ENCODE measurements at places on chromosomes 3 and 15. TPM values are rescaled to one million over a fixed set of nuclear protein-coding genes. Genes with fewer than 3 reads are reported as not detected.

DNA sequence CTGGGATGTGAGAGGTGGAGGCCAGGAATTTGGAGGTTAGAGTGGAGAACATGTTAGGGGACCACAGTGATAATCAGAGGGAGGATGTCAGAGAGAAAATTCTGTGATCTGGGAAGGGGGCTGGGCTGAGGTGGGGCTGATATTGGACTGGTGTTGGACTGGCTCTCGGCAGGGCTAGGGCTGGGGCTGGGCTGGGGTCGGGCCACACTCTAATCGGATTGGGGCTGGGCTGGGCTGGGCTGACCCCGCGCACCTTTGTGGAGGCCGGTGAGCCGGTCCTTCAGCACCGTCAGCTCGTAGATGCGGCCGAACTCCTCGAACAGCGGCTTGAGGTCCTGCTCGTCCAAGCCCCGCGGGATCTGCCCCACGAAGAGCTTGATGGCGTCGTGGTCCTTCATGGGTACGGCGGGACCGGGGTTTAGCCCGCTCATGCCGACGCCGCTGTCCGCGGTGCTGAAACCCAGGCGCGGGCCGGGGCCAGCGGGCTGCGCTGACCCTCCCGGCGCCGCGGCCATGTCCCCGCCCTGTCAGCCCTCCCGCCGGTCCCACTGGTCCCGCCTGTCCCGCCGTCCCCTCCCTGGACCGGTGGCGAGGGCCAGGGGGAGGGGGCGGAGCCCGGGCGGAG, 485 bp downstream of the CELF6 start:
- peak; percentile 84 for DNase-seq

GRCh38 chr15:74283368-74283767, 47.2 kb downstream of the CCDC33 start:
- DNase-seq = no peak

GRCh38 chr15:63045465-63045840, 2.9 kb downstream of the TPM1 start:
- no peak for DNase-seq

GRCh38 chr15:93020976-93021772, 67.8 kb downstream of the RGMA start:
- DNase-seq = no peak

DNA sequence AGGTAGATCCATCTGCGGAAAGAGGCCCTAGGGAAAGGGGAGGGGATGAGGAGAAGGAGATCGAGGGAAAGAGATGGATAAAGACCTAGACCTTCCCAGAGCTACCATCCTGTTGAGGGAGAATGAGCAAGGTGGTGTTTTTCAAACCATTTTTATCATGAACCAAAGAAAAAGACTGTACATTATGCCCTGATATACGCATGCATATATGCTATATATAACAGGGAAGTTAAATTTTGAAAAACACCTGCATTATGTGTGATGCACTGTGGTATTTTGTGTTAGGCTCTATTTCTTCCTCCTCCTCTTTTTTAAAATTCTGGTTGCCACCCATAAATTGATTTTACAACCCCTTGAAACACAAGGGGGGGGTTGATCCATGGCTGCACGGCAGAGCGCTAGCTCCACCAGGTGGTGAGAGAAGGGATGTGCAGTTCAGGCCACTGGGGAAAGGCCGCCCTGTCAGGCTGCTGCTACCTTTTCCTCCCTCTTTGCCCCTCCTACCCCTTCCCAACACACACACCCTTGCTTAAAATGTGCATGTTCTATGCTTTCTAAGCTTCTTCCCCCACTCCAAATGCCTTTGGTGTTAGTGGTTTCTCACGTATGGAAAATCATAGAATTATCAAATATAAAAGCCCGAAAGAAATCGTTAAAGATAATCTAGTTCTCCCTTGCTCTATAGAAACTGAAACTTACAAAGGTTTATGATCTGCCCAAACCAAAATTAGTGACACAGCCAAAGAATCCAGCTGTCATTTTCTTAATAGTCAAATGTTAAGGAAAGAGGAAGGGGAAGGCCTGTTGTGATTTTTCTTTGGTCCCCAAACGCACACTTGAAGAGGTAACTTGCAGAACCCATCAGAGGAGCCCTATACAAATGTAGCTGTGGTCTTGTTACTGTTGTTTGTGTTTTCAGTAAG, 262.0 kb upstream of the UMPS start:
- no peak for DNase-seq

GRCh38 chr3:58258392-58259055, 20.9 kb downstream of the ABHD6 start:
- no peak for DNase-seq

DNA sequence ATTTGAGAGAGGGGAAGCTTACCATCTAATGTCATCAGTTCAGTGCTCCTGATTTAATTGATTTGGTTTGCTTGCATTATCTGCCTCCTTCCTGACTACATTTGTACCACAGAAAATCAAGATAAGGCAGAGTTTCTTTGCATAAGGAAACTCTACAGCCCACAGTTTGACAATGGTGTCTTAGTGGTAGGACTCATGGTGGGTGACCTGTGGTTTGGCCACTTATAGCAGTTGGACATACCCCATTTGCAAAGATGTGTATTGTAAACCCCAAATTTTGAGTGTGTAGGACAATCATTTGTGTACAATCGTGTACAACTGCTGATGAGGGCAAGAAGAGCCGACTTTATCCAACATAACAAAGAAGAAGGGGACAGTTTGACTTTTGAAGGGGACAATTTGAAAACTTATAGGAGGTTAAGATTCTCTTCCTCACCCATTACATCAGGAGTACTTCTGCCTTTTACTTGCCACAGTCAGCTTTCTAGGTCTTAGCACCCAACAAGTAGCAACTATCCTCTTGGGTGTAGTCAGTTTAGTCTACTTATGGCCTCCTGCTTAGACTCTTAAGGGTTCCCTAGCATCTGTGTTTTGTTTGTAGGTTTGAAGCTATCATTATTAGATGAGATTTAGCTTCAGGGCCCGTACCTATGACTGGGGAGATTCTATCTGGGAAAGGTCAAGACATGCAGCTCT, 6.2 kb downstream of the TGFBR2 start:
- DNase-seq = no peak

DNA sequence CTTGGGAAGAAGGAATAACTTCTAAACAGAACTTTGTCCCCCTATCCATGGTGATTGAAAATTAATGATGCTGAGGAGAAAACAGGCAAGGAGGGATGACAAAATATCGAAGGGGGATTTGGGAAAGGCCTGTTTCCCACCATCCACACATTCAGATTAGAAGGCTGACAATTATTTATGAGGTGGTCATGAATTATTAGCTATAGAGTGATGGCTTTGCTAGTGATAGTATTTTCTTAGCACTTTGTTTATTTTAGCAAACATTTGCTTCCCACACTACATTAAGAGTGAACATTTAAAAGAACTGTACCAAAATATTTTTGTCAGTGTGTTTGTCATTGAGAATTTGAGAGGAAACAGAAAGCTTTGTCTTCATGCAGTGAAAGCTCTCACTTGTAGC, 172.6 kb upstream of the PDZRN3 start:
- no peak for DNase-seq

DNA sequence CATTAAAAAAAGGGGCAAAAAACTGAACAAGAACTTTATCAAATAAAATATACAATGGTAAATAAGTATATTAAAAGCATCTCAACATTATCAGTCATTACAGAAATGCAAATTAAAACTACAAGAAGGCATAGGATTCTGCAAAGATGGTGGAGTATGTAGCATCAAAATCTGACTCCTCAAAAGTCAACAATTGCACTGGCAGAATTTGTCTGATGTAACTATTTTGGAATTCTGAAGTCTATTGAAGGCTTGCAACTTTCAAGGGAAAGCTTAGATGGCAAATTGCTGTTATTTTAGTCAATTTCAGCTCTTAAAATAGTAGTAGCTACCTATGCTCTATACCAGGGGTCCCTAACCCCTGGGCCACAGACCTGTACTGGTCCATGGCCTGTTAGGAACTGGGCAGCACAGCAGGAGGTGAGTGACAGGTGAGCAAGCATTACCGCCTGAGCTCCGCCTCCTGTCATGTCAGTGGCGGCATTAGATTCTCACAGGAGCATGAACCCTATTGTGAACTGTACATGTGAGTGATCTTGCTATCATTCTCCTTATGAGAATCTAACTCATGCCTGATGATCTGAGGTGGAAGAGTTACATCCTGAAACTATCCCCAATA, 107.6 kb downstream of the TGFBR2 start:
- no peak for DNase-seq

- DNase-seq = no peak
Measured at GRCh38 chr3:112119962-112120836, 12.8 kb downstream of the GCSAM start.

- no peak for DNase-seq
Measured at GRCh38 chr3:183087184-183087583, 12.1 kb downstream of the MCCC1 start.

DNA sequence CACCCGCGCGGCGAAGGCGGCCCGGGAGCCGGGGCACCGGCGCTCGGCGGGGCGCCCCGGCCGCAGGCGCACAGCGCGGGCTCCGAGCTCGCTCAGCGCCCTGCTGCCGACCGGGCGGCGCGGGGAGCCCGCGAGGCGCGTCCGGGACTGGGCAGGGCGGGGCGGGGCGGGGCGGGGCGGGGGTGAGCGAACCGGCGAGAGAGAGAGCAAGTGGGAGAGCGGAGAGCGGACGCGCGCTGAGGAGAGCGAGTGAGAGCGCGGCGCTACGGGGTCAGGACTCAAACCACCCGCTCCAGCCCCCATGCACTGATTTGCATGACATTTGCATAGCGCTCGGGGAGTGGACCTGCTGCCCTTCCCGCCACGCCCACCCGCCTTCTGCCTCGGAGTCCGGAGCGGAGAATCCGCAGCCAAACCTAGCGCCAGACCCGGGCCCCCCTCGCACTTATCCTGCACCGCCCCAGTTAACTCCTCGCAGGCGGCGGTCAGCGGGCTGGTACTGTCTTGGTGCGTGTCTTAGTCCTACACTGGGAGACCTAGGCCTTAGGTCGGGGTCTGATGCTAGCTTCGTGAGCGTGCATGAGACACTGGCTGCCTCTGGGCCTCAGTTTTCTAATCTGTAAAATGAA, at the start of gene MYLK:
Gene MYLK (minus strand): TSS at position 130 of the 629 bp plus-strand sequence. CDS start 90,491 bp downstream, outside the sequence.
- peak; percentile 81 for DNase-seq

DNA sequence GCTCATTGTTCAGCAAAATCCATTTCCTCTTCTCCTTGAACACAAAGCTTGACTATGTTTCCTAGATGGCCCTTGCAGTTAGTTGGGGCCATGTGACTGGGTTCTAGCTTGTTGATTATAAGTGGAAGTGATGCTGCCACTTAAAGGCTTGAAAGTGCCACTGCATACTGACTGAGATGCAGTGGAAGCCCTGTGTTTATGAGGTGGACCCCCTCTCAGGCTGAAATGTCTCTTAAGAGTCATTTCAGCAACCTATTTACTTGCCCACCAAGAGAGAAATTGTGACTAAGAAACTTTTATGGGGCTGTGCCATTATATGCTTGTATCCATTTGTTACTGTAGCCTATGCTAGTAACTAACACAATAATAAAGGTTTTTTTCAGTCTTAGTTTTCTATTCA, 8.4 kb upstream of the ANP32A start:
- DNase-seq = no peak

DNA sequence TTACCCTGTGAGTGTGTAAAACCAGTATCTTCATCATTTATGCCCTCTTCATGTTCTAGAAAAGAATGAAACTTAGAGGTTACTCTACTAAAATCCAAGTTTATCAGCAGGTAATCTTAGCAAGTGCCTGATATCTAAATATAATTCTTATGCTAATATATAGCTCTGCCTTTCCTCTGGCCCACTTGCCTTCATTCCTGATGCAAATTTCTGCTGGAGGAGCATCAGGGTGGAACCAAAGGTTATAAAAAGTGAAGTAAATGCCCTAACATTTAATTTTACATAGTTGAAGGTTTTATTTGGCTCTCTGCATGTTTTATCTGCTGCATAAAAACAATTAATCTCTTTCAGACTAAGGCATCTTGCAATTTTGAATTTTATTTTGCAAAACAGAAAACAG, 936.2 kb downstream of the ROBO2 start:
- DNase-seq = no peak

GRCh38 chr3:26100176-26100575, 310.3 kb downstream of the OXSM start:
- DNase-seq = no peak

The C3orf62 gene
- 10.0 TPM for total RNA-seq

The CTDSPL gene
- 60.3 TPM for total RNA-seq

The MED12L gene
- total RNA-seq = 0.44 TPM

The CLDN18 gene
- 162 TPM for total RNA-seq

The GOLGA6L7 gene
- not detected for total RNA-seq

The TLR9 gene
- 1.0 TPM for total RNA-seq

The ISY1 gene
- 31.0 TPM for total RNA-seq

The LSM3 gene
- total RNA-seq = 9.5 TPM

The SLC12A1 gene
- total RNA-seq = not detected
